Stimulated activated CD4-positive, alpha-beta T cell treated with anti-CD3 and anti-CD28 coated beads, Interleukin-1b, Interleukin-23, amount 100 ng/mL, for 1 hour (primary cell): ENCODE measurements at places on chromosomes 2 and 18.

DNA sequence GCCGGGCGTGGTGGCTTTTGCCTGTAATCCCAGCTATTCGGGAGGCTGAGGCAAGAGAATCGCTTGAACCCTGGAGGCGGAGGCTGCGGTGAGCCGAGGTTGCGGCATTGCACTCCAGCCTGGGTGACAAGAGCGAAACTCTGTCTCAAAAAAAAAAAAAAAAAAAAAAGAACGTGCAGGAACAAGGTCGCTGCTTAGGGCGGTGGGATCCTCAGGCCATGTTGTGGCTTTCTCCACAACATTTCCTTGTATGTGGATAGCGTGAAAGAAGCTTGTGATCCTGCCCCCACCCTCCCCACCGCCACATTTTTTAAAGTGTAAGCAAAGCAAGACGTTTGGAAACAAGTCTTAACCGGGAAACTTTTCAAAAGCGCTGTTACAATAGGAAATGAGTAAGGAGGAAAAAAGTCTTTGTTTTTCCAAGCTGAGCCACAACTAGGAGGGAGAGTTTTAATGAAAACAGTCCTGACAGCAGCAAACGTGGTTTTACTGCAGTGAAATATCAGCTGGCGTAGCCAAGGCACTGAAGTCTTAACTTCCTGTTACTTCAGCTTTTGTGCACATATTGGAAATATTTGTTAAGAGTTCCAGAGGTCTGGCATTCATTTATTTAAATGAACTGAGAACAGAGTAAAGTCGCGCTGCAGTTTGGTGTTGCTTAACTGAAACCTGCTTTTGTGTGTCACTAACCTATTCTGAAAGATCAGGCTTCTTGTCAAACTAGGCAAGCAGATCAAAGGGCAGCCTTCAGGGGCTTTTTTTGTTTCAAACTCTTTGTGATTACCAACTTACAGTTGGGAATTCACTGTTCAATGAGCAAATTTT lies 3.8 kb downstream of the TGIF1 start:
- no peak for DNase-seq

DNA sequence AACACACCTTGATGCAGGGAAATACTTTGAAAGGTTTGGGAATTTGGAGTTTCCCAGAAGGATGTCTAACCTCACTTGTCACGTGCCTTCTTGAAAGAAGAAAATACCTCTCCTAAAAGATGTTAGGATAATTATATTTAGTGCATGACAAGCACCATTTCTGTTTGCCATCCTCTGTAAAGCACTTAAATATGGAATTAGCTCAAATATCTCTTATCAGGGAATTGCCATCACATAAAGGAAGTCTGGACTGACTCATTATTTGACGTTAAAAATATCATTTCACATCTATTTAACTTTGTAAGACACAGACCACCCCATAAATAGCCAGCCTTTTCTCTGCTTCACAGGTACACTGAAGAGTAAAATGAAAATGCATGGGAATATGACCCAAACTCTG lies 140.1 kb downstream of the STK39 start:
- DNase-seq: no peak

DNA sequence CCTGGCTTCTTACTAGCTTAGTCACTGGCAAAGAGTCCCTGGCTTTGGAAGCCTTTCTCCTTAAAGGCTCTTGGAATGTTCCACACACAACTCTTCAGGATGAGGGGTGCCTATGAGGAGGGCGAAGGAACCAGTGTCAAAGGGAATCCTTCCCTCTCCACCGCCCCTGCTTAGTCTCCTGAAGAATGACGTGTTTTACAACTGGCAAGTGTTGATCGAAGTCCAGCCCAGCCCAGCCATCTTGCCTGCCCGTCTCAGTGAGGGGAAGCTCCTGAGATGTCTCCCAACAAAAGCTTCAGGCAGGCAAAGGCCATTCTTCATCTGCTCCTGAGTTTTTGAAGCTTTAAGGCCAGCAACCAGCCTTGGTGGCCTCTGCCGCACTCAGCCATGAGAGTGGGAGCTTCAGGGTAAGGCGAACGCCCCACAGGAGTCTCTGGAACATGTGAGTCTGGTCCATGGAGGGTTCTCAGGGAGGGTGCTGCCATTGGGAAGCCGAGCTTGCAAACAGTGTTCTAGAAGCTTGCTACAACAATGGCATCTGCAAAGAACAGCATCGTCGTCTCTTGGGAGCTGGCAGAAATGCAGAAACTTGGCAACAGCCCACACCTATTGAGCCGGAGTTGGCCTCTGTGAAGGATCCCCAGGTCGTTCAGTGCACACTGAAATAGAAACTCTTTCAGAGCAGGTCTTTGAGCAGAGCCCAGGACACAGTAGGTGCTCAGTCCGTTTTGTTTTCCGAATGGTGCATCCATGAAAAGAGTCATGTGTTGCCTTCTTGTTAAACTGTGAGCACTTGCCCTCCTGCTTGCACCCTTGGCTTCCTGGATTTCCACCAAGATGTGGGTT lies 220.7 kb downstream of the SEPTIN10 start:
- no peak for DNase-seq

DNA sequence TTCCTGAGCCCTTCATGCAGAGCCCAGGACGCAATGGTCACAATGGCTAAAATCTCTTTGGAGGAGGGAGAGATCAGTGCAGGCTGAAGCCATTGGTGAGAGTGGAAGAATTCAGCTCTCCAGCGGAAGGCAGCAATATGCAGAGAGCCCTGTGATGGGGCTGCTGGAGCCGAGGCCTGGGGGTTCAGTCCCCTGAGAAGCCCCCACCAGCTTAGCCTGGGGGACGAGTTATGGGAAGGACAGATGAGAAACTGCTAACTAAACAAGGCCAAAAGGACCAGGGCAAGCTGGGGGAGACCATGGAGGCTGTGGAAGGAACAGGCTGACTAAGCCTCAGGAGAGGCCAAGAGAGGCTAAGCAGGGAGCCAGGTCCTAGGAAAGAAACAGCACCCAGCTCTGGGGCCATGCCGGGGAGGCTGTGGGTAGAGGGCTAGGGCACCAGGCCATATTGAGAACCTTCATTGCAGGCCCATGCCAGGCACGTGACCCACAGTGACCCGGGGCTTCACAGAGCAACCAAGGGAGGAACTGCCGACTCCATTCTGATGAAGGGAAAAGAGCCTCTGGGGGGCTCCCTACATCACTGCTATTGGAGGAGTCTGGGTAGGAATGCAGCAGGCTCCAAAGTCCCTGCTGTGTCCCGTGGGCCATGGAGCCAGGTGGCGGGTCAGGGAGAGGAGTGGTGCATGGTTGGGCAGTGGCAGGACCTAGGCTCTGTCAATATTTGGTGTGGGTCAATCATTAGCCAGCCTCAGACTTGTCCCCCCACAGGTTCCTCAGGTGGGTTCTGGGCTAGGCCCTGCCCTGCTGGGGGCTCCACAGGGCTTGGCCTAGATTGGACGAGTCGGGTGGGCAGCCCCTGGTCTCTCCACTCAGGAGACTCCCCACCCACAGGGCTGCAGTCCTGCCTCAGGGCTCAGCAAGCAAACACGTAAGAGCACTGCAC lies 19.8 kb downstream of the PROC start:
- DNase-seq: no peak

GRCh38 chr2:224930124-224930523 lies 112.1 kb downstream of the DOCK10 start:
- no peak for DNase-seq

DNA sequence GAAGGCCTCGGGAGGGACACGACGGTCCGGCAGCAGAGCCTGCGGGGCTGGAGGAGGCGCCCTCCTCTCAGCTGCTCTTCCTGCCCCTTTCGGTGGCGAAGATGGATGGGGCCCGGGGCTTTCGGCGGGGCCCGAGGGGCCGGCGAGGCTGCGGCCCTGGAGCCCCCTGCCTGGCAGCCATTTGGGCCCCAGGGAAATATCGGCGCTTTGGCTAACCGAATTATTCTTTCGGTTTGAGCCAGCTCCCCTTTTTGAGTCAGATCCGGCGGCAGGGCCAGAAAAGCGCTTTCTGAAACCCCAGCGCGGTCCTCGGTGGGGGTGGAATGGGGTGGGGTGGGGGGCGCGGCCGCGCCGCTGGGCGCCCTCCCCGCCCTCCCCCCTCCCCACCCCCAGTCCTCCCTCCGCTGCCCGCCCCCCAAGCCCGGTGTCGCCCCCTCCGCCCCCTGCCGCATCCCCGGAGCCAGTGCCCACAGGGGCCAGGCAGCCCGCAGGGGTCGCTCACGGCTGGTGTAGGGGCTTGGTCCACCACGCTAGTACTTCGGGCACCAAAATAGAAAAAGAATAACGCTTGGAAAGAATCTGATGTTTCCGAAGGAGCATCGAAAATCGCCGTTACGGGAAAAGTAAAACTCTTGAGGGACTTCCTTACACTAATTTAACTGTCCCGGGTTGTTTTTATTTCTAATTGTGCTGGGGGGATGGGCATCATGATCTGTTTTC lies 9.1 kb upstream of the ARID5A start:
- DNase-seq: peak; percentile 48

- DNase-seq: no peak
These were observed 3.1 kb upstream of the GMPPA start for GRCh38 chr2:219495531-219496122.

- no peak for DNase-seq
These were observed 1.2 kb downstream of the IDH1 start for GRCh38 chr2:208253600-208254117.

DNA sequence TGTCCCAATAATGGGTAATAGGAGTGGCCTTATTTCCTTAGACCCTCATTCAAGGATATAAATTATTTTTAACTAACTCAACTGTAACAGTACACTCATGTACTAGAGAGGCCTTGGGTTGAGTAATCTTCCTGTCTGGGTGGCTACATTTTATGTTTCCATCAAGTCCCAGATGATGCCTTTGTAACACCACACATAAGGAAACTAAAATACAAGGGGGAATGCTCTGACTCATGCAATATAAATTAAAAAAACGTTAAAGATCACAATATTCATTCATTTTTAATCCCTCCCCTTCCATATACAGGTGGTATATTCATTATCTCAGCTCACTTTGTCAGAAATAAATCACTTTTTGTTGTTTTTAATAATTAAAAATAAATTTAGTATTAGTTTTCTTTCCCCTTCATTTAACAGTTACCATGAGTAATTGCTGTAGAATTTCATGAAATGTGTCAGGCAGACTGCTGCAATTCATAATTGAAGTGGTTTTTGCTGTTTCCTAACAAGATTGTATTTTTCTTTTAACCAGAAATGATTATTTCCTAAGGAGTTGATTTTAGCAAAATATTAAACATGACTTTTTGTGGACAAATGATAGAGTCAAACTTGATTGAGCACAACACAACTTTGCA lies 1403.6 kb downstream of the SUCLG1 start:
- DNase-seq: no peak

GRCh38 chr18:67511840-67512239 lies 4.7 kb downstream of the DSEL start:
- DNase-seq: no peak

DNA sequence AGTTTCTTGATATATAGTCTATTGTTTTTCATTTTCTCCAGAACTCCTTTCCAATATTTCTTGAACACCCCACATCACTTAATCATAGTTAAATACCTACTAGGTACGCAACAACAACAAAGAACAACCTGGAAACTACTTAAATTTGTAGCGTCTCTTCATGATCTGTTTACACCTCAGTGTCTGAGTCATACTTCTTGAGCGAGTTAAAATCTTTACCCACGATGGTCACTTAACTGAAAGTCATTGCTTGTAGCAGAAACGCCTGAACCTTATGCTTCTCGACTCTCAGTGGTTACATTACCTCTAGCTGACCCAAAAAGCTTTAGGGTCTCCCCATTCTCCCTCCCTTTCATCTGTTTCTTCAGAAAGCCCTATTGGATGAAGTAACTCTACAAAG lies 131.3 kb downstream of the EN1 start:
- no peak for DNase-seq

- no peak for DNase-seq
These were observed 70.7 kb downstream of the EDAR start for GRCh38 chr2:108918156-108918874.

GRCh38 chr18:24011123-24011917 lies 3.2 kb upstream of the TTC39C start:
- DNase-seq: no peak

- DNase-seq: no peak
These were observed 6.2 kb upstream of the MTCL1 start for GRCh38 chr18:8699126-8699525.

DNA sequence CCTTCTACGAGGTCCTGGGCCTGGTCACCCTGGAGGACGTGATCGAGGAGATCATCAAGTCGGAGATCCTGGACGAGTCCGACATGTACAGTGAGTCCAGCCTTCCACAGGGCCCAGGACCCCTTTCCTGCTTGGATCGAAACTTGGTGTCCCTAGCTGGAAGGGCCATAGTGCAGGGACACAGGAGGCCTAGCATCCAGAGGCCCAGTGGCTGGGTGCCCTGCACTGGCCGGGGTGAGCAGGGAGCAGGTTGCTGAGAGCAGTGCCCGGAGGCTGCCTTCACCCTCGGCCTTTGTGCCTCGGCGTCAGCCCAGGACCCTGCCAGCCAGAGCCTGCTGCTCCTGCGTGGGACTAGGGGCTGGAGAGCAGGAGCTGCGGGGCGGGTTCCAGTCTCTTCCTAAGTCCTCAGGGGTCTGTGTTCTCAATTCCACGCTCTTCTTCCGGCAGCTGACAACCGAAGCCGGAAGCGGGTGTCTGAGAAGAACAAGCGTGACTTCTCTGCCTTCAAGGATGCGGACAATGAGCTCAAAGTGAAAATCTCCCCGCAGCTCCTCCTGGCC lies 18.9 kb upstream of the CNNM3 start:
- DNase-seq: no peak

DNA sequence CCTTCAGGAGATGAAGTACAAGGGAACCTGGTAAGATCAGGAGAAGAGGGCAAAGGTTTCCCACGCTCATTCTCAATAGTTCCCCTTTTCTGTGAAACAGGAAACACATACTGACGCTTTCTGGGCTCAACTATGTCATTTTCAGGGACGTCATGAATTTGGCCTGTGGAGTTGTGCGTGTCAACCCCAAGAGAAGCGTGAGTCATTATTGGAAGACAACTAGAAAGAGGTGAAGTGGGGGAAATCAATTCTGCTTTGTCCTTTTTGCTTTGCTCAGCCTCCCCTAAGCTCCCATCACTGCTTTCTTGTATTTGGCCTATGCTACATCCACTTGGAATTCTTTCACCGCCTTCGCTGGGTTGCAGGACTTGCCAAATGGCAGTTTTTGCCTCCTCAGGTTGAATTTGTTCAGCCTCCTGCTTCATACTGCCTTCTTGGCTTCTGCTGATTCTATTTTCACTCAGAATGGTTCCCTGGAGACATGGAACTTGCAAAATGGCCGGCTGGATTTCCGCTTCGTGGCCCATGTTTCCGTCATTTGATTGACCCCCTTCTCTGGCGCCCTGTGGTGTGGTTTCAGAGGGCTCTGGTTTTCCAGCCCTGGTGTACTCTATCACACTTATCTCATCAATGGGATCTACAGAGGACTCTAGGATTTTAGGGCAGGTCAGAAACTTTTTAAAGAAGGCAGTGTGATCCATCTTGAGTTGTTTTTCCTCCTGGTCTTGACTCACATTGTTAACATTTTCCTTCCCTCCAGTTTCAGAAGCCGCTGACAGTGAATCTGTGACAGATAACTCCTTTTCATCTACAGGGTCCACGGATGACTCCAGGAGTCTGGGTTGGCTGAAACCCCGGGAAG lies 93.3 kb downstream of the ALPK2 start:
- no peak for DNase-seq
